ENCODE measurements at places on chromosomes 7 and 10.

DNA sequence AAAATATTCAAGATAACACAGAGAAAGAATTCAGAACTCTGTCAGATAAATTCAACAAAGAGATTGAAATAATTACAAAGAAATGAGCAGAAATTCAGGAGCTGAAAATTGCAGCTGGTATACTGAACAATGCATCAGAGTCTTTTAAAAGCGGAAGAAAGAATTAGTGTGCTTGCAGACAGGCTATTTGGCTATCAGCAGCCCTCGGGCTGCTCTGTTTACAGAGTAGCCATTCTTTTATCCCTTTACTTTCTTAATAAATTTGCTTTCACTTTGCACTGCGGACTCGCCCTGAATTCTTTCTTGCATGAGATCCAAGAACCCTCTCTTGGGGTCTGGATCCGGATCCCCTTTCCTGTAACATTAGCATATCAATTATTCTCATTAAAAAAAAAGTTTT, 1040.0 kb downstream of the SORCS3 start:
- DNase-seq = no peak

DNA sequence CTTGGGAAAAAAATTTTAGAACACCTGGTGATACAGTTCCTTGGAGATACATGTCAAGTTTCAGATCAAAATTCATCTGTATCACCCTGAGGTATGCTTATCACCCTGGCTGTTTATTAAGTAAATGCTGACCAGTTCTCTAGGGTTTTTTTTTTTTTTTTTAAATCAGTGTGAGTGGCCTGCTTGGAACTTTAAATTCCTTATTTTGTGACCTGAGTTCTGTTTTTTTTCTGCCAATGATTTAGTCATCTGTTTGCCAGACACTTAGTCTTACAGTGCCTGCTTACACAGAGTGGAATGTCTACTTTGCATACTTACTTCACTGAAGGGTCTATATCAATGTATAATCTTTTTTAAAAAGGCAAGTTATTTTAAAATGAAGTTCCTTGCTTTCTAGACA, 1.8 kb downstream of the TSPAN13 start:
- DNase-seq = no peak

DNA sequence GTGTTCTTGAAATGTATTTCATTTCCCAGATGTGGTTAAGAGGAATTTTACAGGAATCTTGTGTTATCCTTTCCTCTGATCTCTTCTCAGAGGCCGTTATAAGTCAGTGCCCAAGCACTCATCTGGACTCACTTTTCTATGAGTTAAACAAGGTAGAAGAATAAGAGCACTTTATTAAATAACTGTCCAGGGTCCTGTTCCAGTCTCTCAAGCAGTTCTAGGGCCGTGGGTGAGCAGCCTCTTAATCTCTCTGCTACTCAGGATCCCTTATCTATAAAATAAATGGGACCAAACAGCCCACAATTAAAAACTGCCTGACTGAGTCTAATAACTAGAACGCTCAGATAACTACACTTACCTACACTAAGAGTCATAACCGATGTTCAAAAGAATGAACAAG, 111.2 kb downstream of the OSBPL3 start:
- DNase-seq = no peak

GRCh38 chr7:10076660-10077300, 896.9 kb upstream of the PHF14 start:
- DNase-seq = no peak

- DNase-seq = no peak
Observed at GRCh38 chr7:40009301-40009700, 59.2 kb downstream of the CDK13 start.

DNA sequence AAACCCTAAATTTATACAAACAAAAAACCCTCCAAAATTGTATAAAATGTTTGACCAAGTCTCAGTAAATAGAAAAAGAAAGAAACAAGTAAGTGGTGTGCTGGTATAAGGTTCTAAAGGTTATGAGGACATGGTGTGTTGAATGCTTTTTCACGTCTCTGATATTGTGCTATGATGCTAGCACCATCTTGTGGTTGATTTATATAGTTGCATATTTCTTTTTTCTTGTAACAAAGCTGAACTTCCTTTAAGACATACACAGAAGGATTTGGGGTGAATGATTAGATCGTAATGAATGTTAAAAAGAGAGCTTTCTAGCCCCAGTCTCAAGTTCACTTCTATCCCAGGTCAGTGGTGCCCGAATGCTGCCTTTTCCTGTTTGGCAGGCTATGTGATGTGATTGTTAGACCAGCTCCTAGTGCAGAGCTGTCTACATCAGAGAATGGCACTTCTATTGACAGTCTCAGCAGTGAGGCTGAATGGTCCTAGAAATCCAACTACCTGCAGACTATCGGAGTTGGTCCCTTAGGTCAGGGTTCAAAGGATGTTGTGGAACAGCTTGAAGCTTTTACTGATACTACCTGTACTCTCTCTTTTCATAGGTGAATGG, 25.0 kb downstream of the VTI1A start:
- DNase-seq = no peak

GRCh38 chr7:55065079-55065478, 46.3 kb downstream of the EGFR start:
- no peak for DNase-seq

GRCh38 chr7:10122551-10123100, 851.0 kb upstream of the PHF14 start:
- DNase-seq = no peak

Measured in stimulated activated CD8-positive, alpha-beta memory T cell treated with anti-CD3 and anti-CD28 coated beads, Interleukin-12 subunit alpha, Interleukin-12 subunit beta, amount 100 ng/mL, for 4 hours (primary cell).